ENCODE measurements at places on chromosomes 13 and 19.
A peak's percentile ranks its signal among the peaks of the same experiment; 100 is the strongest.

DNA sequence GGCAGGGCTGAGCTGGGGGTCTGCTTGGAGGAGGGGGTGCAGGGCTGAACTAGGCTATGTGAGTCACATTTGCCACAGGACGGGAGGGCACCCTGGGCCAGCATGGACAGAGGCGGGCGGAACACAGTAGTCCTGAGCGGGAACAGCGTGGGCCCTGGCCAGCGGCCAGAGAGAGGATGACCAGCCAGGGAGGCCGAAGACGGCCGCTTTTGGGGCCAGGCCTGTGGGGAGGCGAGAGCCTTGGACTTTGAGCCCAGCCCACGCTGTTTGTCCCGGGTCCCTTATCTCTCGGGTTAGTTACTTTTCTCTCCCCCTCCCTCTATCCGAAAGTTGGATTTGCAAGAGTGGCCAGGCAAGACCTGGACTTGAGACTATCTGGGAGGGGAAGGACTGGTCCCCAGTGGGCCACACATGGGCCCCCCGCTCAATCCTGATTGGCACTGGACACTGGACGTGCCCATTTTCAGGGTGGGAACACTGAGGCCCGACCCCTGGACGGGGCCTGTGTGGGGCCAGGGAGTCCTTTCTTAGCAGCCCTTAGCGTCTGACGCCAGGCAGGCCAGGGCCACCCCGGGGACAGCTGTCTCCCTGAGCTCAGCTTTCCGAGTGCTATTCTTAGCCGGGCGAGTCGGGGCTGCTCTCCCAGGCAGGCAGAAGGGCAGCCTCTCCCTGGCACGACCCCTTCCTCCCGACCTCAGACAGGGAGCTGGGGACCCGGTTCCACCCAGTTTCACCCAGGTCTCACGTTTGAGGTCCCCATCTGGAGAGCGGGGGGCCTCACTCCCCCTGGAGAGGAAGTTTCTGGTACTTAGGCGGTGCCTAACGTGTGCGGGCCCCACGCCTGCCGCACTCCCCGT is 833 bp downstream of the GAMT start:
- DNase-seq, result no peak

- DNase-seq, result no peak
These were observed 50.3 kb upstream of the ATP11A start for GRCh38 chr13:112639521-112639920.

DNA sequence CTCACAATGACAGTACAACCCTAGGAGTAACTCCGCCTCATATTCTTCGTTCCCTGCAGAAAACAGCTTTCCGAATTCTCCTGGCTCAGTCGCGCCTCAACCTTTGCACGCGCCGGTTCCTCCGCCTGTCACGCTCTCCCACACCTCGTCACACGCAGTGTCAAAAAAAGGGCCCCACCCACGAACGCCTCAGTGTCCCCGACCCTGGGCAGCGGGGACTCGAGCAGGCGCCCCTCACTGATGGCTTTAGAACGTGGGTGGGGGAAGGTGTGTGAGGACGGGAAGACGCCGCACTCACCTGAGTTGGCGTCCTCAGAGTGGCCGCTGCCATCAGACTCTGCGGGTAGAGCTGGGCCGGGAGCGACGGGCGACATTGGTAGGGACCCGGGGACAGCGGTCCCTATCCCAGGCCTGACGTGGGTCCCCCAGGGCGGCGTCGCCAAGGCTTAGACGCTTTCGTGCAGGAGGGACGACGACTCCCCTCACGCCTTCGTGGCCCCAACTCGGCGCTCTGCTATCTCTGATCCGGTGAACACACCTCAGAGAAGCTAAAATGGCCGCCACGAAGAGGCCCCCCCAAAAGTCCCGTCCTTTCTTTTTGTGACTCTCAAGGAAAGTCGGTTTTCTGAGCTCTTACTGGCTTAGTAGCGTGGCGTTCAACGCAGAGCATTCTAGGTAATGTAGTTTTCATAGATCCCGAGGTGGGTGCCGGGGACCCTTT is at the start of gene ZNF154:
Gene ZNF154 (minus strand): TSS at position 564 of the 721 bp plus-strand sequence. CDS start 233 bp downstream, at position 331.
- DNase-seq, result peak; percentile 80

GRCh38 chr13:25946321-25946720 is 105.5 kb downstream of the SHISA2 start:
- peak; percentile 19 for DNase-seq

GRCh38 chr13:25453850-25454365 is 82.1 kb downstream of the ATP8A2 start:
- DNase-seq, result no peak

DNA sequence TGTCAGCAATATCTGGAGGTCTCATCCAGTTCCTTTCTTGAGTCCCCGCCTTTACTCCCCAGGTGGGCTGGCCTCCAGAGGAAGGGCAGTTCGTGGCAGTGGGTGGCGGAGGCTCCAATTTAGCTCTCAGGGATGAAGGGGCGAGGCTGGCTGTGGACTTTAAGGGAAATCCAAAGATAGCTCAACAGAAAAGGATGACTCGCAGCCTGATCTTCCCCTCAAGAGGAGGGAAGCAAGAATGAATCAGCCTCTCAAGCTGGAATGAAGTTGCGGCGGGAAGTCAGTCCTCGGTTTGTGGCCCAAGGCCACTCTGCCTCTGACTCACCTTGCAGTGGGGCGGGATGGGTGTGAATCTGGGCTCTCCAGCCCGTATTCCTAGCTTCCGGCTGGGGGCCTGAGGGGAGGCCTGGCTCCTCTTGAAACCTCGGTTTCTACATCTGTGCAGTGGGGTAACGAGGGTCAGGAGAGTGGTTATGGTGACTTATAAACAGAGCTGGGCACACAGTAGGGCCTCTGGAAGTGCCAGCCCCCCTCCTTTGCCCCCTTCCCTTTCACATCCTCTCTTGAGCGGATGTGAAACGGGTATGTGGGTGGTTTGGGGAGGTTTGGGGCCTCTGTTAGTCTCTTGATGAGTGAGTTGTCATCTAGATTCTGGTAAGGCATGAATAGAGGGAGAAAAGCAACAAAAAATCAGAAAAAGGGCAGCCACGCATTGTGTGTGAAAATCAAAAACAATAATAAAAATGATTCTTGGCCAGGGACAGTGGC is 10.5 kb upstream of the SMG9 start:
- peak; percentile 95 for DNase-seq

All from brain microvascular endothelial cell (primary cell).